ENCODE measurements at places on chromosomes 3 and 15.

DNA sequence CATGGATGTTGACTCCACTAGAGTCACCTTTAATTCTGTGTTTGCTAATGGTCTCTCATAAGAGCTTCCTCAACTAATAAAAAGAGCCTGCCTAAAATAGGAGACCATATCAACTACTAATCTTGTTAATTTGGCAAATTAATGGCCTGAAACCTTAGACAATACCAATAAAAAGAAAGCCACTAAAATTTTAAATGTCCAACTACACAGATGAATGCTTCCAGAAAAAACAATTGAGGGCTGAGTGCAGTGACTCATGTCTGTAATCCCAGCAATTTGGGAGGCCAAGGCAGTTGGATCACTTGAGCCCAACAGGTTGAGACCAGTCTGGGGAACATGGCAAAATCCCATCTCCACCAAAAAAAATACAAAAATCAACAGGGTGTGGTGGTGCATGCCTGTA is 230.9 kb downstream of the NSUN3 start:
- no peak for DNase-seq

DNA sequence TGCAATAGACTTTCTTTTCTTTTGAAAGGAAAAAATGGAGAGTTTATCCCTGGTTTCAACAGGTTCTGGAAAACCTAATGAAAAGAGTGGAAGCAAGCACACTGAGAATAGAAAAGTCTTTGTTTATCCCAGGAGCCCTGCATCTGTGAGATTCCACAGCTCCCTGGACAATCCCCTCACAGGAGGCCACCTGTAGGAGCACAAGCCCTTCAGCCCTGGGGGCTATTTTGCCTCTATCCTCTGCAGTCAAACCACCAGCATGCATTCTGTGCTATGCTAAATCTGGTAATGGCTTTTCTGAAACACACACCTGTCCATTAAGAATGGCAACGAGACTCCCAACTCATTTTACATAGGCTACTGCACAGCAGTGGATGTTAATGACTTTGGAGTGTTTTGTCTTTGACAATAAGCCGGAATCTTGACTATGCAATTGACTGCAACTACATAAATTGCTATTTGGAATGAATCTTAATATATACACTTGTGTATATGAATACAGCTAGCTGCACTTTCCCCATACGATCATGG is 369.4 kb downstream of the NR2F2 start:
- DNase-seq = no peak

- DNase-seq = no peak
Measured at GRCh38 chr3:24639481-24640329, 145.1 kb upstream of the THRB start.

DNA sequence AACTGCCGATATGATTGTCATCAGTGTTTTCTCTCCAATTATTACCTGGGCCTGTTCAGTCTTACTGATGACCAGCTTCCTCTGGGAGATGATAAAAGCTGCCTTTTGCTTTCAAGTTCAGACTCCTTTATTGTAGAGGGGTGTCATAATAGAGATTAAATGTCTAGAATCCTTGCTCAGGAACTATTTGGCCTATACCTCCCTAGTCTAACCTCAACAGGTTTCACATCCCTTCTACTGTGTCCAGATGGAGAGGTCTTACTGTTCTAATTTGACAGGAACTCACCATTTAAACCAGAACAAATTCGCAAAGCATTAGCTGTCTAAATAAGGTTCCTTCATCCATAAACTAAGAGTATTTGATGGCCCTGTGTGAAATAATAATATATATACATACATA is 88.0 kb downstream of the BCHE start:
- no peak for DNase-seq

- no peak for DNase-seq
Measured at GRCh38 chr3:84946240-84946639, 12.5 kb upstream of the CADM2 start.

GRCh38 chr3:126433105-126433430 is 38.4 kb downstream of the CFAP100 start:
- DNase-seq = no peak

GRCh38 chr15:29522373-29523276 is 253.0 kb upstream of the NSMCE3 start:
- DNase-seq = no peak

DNA sequence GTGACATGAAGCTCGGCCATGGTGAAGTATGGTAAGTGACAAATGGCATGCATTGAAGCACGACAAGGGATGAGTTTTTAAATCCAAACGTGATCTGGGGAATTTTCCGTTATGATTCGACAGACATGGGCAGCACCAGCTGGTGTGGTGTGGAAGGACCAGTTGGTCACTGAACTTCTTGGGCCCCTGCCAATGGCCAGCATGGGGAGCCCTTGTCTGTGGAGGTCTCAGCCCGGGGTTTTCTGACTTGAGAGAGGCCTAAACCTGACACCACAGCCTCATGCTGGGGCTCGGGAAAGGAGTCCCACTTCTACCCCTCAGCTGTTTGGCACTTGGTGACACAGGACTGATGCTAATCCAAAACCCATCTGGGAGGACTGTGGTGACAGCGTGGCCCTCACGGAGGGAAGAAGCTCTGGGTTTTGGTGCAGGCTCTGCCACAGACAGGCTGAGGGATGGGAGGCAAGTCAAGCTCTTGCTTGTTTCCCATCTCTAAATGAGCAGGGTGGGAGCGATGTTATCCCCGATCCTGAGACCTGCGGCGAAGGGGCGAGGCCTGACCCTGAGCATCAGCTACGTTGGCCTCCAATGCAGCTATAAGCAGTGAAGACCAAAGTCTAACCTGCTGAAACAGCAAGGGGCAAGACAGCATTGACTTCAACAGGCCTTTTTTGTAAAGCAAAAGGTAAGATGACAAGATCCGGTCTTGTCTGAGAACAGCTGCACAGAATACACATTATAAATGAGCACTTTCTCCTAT is 69.5 kb downstream of the ATP1B3 start:
- no peak for DNase-seq

GRCh38 chr15:37037071-37037655 is 63.2 kb downstream of the MEIS2 start:
- DNase-seq = no peak

DNA sequence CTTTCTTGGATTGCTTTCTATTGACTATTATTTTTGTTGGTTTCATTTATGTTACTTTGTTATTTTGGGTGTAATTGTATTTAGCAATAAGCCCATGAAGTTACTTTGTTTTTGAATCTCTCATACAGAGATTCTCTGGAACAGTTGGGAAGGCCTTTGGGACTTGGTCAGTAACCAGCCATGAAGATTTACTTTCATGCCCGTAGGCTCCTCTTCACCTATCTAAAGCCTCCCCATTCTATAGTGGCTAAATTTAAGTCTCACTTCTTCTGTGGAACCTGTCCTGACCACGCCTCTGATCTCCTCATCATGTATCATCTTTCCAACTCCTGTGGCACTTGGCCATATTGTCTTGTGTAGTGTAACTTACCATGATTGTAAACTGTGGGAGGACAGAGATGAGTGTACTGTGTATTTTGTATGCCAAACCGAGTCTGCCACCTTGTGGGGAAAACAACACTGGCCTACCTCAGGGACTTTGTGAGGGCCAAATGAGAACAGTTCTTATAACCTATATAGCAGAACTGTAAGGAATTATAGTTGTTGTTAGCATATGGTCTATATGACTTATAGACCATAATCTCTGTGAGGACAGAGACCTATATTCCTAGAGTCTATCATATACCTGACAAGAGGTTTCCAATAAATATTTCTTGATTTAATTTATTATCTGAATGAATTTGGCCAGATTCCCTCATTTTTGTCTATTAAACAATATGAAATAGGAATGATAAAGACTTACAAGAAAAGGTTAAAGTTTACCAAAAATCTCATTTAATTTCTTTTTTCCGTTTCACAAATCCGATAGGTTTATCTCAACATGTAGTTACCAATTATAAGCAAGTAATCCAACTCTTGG is 75.0 kb downstream of the STARD9 start:
- peak; percentile 85 for DNase-seq

DNA sequence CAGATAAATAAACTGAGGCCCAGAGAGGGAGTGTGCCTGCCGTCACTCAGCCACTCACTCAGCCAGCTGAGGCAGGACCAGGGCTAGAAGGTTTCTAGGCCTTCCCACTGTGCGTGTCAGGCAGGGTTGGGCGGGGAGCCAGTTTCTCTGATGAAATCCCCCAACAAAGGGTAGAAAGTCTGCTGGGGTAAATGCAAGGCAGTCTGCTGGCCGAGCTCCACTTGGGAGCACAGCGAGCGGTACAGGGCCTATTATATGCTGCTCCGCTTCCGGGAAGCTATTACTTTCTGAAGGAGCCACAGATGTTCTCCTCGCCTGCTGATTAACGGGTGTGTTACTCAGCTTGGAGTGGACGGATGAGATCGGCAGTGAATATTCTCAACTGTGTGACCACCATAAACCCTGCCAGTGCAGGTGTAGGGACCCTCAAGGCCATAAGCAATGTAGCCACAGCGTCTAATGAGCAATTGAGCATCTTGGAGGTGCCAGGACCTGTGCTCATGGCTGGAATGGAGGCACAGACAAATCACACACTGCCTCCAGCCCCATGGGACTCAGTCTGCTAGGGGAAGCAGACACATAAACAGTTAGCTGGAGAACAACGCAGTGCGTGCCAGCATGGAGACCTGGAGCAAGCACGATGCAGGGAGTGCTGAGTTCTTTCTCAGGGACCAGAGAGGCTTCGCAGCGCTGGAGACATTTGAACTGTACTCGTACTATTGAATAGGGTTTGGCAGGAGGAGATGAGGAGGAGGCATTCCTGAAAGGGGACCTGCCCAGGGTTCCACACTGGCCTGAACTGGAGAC is 42.1 kb downstream of the CORO2B start:
- peak; percentile 99 for DNase-seq

DNA sequence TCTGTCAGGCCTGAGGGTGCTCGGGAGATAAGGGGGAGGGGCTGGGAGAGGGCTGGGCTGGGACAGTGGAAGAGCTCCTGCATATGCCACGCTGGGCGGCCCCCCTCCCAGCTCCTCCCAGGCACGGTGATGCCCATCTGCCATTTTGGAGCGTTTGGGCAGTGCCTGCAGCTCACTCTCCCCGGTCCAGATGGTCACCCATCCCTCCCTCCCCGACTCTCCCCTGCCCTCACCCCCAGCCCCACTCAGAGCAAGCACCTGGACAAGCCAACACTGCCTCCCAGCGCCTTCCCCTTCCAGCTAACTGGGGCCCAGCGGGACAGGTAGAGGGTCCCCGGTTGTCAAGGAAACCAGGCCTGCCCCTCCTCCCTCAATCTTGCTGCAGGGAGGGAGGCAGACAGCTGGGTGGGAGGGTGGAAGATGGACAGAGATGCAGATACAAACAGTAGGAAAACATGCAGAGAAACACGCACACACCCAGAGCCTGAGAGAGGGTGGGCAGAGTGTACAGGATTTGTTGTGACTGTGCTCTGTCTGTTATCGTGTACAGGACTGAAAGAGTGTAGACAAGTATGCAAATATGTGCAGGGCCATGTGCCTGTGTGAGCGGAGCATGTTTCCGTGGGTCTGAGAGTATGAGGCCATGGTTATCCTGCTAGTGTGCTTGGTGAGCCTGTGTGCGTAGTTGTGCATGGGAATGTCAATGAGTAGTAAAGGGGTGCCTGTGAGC is 17.5 kb upstream of the CORO2B start:
- DNase-seq = no peak

DNA sequence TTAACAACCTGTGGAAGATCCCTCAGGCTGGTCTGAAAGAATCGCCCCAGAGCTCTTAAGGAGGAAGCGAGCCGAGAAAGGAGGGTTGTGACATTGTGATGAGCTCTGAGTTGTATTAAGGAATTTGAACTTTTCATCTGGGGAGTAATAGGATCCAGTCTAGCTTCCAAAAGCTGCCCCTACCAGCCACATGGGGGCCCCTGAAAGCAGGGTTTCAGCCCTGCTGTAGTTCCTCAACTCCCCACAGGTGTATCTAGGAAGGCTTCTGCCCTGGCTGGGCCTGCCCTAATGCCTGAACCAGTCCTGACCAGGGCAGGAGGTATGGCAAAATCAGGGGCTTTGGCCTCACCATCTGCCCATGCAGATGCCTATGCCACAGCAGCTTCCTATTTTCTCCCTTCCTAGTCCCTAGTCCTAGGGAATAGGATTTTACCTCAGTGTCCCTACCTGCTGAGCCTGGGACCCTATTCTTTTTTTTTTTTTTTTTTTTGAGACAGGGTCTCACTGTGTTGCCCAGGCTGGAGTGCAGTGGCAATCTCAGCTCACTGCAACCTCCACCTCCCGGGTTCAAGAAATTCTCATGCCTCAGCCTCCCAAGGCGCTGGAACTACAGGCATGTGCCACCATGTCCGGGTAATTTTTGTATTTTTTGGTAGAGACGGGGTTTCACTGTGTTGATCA is 5.0 kb upstream of the AP3S2 start:
- DNase-seq = peak; percentile 50
